GOT3 (cell line): ENCODE measurements at places on chromosomes 1 and 21.

- DNase-seq: no peak
These were observed 63.1 kb downstream of the CDC14A start for GRCh38 chr1:100415498-100415778.

- no peak for DNase-seq
These were observed 33.0 kb upstream of the IL20 start for GRCh38 chr1:206832352-206832880.

- no peak for DNase-seq
These were observed 324.0 kb downstream of the NTNG1 start for GRCh38 chr1:107464827-107465226.

GRCh38 chr1:19907456-19907855 lies 16.0 kb downstream of the PLA2G2E start:
- DNase-seq: no peak

- DNase-seq: no peak
These were observed 42.2 kb downstream of the RAP1GAP start for GRCh38 chr1:21626921-21627339.

- no peak for DNase-seq
These were observed 24.9 kb upstream of the TADA1 start for GRCh38 chr1:166900987-166901386.

DNA sequence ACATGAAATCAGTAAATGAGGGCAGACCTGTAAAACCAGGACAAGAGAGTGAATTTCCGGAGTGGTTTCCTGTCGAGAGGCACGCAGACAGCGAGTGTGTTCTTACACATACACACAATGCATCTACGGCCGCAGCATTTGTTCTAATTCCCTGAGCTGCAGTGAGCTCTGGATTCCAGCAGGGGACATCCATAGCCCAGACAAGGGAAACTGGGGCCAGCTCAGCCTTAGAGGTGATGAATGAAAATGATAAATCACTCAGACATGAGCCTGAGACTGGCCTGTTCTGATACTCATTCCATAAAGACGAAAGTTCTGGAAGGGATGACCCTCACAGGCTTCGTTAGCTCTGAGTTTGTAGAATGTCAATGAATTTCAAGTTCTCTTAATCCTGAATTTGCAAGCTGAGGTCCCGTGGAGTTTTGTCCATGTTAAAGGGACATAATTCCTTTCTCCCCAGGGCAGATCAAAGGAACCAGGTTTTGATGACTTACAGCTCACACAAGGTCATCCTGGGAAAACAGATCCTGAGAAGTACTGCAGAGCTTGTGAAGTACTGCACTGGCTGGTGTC lies 207.9 kb upstream of the C1orf87 start:
- no peak for DNase-seq

GRCh38 chr1:1254667-1254998 lies 8.1 kb upstream of the C1QTNF12 start:
- DNase-seq: no peak

GRCh38 chr1:93635614-93636543 lies 45.8 kb downstream of the BCAR3 start:
- no peak for DNase-seq

- no peak for DNase-seq
These were observed 25.0 kb downstream of the CD55 start for GRCh38 chr1:207346513-207346912.

DNA sequence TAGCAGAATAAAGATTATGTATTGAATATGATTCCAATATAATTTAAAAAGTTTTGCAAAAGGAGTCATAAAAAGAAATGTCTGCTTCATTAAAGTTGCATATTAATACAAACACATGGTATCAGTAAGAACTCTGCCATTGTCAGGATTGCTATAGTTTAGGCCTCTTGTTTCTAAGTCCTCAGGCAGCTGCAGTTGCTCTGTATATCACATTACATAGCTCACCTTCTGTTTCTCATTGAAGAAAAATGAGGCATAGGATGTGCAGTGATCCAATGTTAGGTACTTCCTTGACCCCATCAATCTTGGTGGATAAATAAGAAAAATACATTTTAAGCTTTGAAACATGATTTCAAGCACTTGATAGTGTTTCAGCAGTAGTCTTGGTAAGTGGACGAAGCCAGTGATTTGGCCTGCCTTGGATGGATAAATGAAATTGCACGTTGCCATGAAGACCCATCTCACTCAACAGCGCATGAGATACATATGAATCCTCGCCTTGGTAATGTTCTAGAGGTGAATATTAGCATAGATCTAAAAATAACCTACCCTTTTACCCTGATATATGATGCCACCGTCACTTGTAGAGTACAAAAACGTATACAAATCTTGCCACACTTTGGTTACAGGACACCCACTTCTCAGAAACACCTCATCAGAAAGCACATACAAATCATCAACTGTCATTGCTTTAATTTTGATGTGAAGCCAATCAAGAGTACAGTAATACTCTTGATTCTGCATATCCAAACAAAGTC lies 25.3 kb downstream of the ZFYVE9 start:
- no peak for DNase-seq

GRCh38 chr1:199736646-199737045 lies 290.9 kb upstream of the NR5A2 start:
- no peak for DNase-seq

GRCh38 chr1:183385340-183386144 lies 32.6 kb downstream of the NMNAT2 start:
- no peak for DNase-seq

GRCh38 chr1:153646672-153647345 lies 11.7 kb upstream of the SNAPIN start:
- no peak for DNase-seq

GRCh38 chr1:219220945-219221344 lies 47.3 kb downstream of the LYPLAL1 start:
- no peak for DNase-seq

GRCh38 chr1:76867342-76868130 lies at the start of gene ST6GALNAC5:
ST6GALNAC5 (plus strand) TSS chr1:76867480.
- no peak for DNase-seq

- no peak for DNase-seq
These were observed 49.5 kb upstream of the IPO9 start for GRCh38 chr1:201779351-201779880.

DNA sequence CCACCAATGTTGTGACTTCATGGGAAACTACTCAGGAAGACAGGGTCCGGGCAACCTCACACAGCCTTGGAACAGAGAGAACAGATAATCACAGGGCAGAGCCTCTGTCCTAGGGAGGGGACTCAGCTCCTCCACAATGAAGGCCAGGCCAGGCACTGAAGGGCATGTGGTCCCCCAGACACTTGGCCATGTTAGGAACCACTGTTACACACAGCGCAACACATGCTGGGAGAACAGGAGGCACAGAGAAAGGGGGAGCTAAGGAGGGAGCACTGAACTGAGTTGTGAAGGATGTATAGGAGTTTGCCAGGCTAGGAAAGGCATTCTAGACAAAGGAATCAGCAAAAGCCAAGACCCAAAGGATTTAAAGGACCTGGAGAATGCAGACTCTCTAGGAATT lies 127.6 kb downstream of the DMRTB1 start:
- no peak for DNase-seq

DNA sequence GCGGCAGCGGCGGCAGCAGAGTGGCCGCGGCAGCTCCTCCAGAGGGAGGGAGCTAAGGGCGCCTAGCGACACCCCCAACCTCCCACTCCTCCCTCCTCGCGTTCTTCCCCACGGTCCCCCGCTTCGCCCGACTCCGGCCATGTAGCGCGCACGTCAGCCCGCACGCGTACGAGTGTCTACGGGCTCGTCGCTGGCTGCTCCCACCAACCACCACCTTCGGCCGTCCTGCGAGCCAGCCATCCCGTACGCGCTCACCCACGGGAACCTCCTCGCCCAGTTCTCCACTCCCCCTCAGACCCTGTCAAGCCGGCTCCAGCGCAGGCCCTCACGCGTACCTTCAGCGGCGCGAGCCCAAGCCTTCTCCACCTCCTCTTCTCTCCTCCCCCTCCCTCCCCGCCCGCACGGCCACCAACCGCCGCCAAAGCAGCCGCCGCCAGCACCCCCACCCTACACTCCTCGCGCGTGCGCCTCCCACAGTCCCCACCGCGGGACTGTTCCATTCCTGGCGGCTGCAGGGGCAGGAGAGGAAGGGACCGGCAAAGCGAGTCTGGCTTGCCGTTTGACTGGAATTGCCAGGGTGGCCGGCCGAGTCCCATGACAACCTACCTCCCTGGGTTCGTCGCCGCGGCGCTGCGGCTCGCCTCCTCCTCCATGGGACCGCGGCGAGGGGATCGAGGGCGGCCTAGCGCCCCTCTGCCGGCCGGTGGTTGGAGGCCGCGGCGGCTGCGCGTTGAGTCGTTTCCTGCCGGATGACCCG lies at the start of gene YY1AP1:
Gene YY1AP1, minus strand, starts transcription at position 451 of the 757 bp plus-strand sequence. CDS start 8,338 bp downstream, outside the sequence.
- peak; percentile 77 for DNase-seq

DNA sequence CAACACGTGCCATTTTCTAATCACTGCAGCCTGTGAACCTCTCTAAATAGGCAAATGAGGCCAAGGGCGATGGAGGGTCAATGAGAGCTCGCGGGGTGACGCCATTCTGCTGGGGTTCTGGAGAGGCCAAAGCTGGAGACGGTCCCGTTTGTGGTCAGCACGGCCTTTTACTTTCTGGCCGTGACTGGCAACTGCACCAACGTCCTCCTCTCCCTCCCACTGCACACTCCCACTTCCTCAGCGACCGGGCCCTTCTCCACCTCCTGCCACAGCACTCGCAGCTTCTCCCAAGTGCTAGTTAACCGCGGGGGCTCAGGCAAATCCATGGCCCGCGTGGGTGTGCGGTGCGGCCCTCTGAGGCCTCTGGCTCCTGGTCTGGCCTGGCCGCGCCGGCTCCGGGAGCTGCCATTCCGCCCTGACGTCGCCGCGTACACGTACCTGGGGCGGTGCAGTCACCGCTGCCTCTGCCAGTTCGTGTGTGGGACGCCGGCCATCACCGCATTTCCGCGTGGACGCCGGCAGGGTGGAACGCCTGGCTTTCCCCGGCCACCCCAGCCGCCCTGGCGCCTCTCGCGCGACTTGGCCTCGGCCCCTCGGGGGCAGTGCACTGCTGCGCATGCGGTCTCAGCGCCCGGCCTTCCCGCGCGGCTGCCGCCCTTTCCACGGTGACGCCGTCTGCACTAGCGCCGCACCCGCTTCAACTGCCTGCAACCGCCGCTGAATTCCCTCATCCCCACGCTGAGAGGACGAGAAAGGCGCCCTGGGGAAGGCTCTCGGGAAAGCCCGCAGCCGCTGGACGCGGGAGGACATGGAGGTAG lies 18.2 kb downstream of the OR2C3 start:
- no peak for DNase-seq

DNA sequence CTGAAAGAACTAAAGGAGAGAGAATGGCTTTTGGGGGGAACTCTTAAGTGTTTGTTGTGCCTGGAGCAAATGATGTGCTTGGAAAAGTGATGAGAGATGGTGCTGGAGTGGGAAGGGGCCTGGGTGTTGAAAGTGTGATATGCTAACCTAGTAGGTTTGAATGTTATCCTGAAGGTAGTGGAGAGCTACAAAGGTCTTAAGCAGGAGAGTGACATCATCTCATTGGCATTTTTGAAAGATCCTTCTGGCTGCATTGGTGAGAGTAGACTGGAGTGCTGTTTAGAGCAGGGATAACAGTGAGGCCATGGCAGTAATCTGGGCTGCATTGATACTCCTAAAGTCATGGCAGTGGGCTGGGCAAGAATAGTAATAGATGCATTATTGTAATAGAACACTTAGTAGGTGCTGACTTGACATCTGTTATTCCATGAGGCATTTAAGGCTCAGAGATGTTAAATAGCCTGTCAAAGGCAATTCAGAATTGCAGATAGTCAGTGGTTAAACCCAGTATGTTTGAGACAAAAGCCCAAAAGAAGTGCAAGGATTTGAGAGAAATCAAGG lies 44.5 kb downstream of the MDM4 start:
- no peak for DNase-seq

DNA sequence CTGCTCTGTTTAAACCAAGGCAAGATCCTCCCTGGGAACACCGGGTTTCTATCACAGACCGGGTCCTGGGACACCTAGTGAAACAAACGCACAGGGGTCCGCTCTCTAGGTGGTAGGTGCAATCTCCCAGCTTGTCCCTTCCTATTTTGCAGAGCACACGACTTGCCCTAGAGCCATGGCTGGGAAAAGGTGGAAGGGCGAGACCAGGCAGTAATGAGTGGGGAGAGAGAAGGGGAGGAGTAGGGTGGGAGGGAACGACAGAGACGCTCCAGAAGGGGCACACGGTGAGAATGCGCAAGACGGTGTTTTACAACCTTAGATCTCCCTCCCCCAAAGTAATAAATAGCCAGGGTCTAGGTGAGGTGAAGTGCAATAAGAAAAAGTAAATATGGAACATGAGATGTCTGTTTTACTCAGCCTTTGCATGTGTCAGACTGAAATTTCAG lies 9.3 kb upstream of the ARHGAP29 start:
- no peak for DNase-seq

- no peak for DNase-seq
These were observed 32.5 kb downstream of the ATP5PO start for GRCh38 chr21:33883118-33883517.

- DNase-seq: no peak
These were observed 347.6 kb downstream of the CHRM3 start for GRCh38 chr1:239733995-239734394.

DNA sequence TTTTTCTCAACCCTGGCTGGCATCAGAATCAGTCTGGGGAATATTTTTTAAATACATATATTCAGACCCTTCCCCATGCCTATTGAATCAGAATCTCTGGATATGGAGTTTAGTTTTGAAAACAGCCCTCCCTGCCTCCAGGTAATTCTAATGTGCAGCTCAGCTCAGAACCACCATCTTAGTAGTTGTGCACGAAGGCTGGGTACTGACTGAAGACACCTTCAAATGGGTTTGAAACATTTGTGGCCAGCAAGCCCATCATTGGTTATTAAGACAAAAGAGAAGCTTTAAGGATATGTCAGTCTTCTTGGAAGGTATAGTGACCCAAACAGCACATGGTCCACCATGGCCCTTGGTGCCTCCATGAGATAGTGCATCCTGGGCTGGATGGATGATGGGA lies 7.1 kb downstream of the LRRC8D start:
- no peak for DNase-seq

- no peak for DNase-seq
These were observed 154.4 kb downstream of the PTPRU start for GRCh38 chr1:29390491-29391361.

DNA sequence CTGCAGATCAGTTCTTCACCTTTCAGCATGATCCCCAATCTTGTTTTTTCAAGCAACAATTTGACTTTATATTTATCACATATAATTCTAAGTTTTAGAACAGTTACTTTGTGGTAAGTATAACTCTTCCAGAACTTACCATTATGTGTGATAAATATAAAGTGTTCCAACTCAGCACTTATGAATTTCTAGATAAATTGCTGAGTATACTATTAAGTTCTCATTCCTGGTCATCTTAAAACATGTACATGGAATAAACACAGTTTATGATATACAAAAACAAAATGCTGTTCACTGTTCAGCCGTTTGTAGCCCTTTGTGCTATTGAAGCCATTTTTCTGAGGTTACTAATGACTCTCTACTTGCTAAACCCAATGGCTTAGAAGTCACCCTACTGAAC lies 5.1 kb upstream of the XPR1 start:
- no peak for DNase-seq
